ENCODE measurements at places on chromosomes 2 and 18.

GRCh38 chr2:12352889-12353288, 363.8 kb upstream of the TRIB2 start:
- DNase-seq: no peak

DNA sequence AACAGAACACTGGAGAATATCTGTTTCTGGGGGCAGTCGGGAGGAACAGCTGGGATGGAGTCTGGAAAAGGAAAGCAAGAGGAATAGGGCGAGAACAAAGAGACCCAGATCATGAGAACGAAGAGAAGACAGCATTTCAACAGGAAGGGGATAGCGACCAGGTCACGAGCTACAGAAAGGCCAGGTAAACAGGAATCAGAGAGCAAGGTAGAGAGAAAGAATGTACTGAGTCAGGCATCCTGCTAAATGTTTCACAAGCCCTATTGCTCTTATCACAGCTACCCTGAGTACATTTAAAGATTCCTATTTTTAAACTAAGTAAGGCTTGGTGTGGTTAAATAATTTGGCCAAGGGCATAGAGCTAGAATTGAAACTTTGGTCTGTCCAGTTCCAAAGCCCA, 254.9 kb upstream of the RAB12 start:
- DNase-seq: no peak

DNA sequence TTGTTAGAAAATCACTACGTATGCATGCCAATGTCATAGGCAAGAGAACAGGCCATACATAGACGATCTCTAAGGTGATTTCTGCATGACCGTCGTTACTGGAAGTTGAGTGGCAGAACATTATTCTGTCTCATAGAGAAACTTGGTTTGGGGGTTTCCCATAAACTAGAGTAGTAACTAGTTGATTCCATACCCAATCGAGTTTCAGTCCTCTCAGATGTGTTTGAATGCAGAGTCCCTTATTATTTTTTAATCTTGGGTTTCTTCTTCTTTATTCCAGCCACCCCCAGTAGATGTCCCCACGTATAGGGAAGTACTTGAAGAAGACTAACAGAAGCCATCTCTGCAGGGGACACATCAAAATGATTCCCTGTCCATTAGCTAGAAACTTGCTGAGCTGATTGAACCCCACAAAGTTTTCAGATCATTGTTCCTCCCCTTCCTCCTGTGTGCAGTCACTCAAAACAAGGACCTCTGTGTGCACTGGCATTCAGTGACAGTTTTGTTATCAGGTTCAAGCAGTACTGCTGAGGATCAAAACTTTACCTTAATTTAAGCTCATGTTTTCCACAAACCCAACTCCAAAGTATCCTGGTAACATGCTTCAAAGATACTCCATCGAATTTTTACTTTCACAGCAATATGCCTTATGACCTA, 68.4 kb upstream of the CDCA7 start:
- DNase-seq: no peak

- DNase-seq: no peak
Observed at GRCh38 chr2:75853436-75853835, 142.7 kb upstream of the GCFC2 start.

- DNase-seq: no peak
Observed at GRCh38 chr2:143828763-143829537, 691.0 kb downstream of the ZEB2 start.

DNA sequence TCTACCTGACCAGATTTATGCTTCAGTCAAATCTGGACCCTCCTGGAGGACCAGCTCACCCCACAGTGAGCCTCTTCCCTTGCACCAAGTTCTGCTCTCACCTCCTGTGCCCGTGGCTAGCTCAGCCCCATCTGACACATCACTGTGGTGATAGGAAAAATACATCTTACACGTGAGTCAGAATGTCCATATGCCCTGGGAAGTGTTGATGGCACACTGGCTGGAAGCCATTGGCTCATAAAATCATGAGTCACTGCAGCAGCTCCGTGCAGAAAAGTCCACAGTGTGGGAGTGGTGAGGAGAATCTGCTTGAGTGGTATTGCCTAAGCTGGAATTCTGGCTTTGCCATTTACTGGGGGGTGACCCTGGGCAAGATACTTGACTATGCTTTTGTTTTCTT, 42.6 kb upstream of the RAPGEF4 start:
- no peak for DNase-seq

DNA sequence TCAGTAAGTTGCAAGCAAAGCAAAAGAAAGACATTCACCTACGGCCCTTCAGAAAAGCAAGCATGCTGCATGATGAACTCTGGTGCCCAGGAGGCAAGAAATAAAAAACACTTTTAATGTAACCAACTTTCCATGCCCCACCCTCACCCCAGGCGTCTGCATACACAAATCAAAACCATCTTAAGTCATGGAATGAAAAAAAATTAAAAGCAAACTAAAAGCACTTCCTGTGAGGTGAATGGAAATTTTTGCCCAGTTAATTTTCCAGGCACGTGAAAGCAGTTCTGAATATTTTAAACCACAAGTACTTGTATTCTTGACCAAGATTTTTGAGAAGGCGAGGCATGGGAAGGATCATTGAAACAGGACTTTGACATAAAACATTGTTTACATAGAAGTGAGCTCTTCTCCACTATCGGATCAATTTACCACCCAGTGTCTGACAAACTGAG, 2.5 kb upstream of the ICOS start:
- DNase-seq: peak; percentile 66

GRCh38 chr2:5538313-5538712, 153.9 kb upstream of the SOX11 start:
- DNase-seq: no peak

- DNase-seq: no peak
Observed at GRCh38 chr2:10658041-10658913, 31.5 kb downstream of the NOL10 start.

- DNase-seq: no peak
Observed at GRCh38 chr2:173048522-173048896, 27.1 kb upstream of the MAP3K20 start.

- DNase-seq: no peak
Observed at GRCh38 chr18:58507880-58508279, 121.0 kb downstream of the ALPK2 start.

DNA sequence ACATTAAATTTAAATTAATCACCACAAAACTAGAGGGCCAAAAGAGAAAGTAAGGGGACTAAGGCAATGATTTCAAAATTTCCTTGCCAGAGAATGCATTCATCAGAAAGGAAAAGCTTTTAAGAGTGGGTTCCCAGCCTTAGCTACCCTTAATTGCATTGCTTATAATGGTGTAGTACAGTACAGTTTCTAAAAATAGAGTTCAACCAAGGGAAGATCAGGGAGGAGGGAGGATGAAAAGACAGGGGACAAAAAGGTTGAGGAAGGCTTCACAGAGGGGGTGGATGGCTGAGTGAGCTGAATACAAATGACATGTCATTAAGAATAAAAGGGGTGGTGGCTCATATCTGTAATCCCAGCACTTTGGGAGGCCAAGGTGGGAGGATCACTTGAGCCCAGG, 119.9 kb downstream of the RBMS1 start:
- DNase-seq: no peak

DNA sequence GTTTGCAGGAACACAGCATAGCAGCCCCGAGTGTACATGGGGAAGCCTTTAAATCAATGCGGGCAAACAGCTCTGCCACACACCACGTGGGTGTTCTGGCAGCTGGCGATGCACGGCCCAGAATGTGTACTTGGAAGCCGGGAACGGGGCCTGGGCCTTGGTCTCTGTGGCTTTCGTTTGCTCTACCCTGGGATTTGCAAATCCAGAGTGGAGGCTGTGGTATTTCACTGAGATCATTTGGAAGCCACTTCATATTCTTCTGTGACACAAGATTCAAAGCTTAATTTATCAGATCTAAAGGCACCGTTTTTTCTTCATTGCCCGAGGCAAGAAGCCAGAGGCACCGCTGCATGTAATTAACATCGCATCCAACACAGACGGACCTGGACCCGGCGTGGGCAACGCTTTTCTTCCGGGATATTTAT, 246.3 kb upstream of the MYT1L start:
- DNase-seq: no peak

- no peak for DNase-seq
Observed at GRCh38 chr18:36449451-36449850, 151.9 kb downstream of the FHOD3 start.

DNA sequence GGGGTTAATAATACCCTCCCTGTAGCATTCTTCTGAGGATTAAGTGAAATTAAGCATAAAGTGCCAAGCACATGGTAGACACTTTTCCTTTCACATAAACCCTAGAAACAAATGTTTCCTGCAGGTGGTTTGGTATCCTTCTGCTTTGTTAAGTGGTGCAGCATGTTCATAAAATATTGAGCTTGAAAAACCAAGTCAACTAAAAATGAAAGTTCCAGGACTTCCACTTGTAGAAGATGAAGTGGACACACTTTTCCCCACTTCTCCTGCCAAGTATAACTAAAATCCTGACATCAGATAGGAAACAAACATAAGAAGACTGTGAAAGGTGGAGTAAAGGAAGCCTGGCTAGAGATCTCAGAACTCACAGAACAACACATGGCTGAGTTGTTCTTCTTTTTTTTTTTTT, 90.5 kb downstream of the COLEC12 start:
- DNase-seq: no peak

GRCh38 chr2:171191021-171191420, 30.3 kb upstream of the TLK1 start:
- DNase-seq: no peak

DNA sequence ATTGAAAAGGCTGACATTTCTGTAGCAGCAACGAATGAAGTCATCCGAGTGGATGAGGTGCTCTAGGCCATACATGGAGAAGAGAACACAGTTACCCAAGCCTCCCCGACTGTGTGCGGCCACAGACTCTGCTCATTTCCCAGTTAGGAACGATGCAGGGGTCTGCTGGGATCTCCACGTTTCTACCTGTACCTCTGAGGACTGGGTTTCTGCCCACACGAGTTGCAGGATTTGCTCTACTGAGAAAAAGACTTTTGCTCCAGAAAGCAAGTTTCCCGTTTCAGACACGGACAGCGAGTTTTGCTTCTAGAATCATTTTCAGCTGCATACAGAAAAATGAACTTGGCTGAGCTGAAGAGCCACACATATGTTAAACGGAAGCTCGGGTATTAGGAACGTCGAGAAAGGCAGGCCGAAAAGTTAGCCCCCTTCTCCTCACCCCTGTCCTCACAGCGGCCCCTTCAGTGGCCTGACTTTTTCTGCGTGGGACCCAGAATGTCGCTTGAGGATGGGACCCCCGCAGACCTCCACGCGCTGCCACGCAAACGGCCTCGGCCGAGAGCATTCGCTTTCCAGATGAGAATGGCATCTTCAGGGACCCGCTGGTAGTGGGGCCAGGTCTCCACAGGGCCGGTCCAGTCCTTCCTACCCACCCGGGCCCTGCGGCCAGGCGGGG, 582 bp upstream of the RAB31 start:
- no peak for DNase-seq

DNA sequence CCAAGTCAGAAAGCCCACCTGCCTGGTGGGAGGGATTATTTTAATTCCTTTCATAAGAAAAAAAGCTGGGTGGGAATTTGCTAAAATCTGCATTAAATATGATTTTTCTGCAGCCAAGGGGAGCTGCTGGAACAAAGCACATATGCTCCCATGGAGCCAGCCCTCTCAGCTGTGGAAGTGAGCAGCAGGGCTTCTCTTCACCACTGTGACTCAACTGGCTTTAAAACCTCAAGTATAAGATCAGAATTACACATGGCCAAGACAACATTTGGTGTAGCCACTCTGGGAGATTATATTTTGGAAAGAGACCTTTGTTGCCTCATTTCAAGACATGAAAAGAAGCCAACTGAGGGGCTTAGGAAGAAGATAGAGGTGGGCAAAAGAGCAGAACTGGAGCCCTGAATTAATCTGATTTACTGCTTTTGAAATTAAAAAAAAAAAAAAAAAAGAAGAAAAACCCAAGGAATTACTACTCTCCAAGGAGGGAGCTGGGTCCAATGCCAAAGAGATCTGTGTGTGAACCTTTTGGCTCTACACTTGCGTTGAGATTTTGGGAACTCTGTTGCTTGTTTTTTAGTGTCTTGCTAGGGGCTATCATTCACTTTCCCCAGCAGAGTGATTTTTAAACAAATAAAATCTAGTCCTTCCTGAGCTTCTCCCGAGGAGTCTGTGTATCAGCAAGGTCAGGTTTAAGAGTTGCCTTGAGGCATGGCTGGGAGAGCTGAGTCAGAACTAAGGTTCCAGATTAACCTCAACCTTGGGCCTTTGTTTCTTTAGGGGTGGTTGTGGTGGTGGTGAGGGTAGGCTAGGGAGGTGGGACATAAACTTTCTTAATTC, 6.0 kb downstream of the LHCGR start:
- DNase-seq: no peak

DNA sequence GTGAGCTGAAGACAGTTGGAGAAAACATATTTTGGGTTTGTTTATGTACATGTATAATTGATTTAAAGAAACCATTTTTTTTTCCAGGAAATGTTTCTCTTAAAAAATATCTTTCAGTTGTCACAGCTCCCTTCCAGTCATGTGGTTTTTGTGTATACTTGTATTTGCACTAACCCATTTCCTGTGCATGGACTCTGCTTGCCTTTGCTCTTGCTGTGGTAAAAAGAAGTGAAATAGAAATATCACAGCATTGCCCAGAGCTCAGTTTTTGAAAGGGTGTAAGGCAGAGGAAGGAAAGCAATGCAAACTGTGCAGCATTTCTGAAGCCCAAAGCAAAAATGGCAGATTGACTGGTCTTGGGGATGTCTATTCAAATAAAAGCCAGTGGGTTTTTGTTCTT, 10.4 kb upstream of the DOCK10 start:
- no peak for DNase-seq

- peak; percentile 45 for DNase-seq
Observed at GRCh38 chr2:203498161-203498560, 36.9 kb downstream of the RAPH1 start.

GRCh38 chr2:173596244-173596643, 241.6 kb downstream of the CDCA7 start:
- no peak for DNase-seq

GRCh38 chr18:13553449-13553848, 172.9 kb downstream of the FAM210A start:
- no peak for DNase-seq

GRCh38 chr18:2961821-2962220, 51.1 kb downstream of the LPIN2 start:
- DNase-seq: no peak

DNA sequence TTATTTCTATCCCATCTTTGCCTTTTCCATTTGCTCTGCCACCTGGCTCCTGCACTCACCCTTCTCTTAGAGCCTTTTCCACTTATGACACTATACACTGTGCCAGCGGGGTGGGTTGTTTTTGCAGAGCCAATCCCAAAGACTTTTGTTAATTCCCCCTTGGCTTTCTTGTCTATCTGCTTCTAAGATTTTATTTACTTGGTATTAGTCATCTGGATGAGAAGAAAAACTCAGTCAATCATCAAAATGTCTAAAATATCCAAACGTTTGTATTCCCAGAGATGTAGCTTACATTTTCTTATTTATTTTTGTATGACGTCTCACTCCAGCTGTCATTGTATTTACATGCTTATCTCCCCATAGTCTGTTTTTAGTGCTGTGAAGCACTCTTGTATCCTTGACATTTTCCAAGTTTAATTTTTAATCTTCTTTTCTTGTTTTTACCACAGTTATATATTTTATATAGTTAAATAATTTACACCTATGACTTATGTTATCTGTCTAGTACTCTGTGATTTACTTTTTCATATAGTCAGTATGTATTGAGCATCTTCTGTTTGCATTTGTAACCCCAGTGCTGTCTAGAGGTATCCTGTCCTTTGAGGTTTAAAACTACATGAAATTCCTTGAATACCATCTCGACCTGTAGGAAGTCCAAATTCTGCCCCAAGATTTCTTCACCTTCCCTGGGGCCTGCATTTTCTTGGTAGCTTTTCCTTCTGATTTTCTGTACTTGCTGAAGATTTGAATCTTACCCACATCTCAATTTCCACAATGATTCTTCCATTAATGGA, 55.1 kb downstream of the COL4A3 start:
- DNase-seq: no peak
